ENCODE measurements at places on chromosomes 7 and 10. TPM values are rescaled to one million over a fixed set of nuclear protein-coding genes. Genes with fewer than 3 reads are reported as not detected.

DNA sequence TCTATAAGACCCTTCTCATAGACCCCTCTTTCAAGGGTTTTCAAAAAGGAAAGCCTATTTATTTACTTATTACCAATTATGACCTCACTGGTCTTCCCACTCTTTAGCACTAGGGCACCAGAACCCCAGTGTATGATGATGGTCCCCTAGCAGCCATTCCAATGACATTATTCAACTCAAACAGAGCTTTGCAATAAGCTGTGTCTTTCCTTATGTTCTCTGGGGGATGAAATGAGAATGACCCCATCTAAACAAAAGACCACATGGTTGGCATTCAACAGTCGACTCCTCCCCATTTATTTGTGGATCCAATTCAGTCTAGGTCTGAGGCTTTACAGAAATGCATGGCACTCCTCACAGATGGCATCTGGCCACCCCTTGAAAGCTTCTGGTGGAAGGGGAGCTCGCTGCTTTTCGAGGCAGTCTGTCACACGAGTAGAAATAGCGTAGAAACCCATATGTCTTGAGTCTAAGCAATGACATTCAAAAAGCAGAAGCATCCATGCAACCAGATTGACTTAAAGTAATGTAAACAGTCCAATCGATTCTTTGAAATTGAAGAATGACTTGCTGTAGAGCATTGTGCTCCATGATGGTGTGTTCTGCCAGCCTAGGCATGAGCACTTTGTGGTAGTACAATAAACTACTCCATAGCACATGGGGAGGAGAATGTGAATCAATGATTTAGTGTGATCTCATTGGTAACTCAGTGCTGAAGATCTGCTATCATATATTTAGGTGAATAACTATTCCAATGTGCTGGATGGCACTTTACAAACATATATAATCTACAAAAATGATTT, 29.8 kb downstream of the NRP1 start:
- no peak for DNase-seq

- peak; percentile 74 for DNase-seq
Measured at GRCh38 chr7:67371429-67372305, 375.0 kb downstream of the TYW1 start.

ZNF488 gene
- total RNA-seq, result 4.9 TPM

DNA sequence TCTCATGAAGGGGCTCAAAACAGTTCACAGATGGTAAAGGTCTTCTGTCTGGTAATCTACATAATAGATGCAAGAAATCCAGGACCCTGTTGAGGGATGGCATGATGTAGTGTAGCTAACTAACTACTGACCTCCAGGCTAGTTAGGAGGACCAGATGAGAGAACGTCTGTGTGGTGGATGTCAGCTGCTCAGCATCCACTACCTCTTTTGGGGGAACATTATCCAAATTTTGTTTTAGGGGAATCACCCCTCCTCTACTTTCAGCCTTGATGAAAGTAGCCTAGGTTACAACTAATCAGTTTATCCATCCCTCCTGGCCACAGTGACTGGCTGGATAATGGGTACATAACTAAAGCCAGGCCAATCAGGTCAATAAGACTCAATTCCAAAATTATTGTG, 246.0 kb downstream of the RNLS start:
- no peak for DNase-seq
